ENCODE measurements at places on chromosomes 4 and X.

GRCh38 chr4:33878710-33879109 lies 2365.6 kb downstream of the ARAP2 start:
- no peak for DNase-seq

DNA sequence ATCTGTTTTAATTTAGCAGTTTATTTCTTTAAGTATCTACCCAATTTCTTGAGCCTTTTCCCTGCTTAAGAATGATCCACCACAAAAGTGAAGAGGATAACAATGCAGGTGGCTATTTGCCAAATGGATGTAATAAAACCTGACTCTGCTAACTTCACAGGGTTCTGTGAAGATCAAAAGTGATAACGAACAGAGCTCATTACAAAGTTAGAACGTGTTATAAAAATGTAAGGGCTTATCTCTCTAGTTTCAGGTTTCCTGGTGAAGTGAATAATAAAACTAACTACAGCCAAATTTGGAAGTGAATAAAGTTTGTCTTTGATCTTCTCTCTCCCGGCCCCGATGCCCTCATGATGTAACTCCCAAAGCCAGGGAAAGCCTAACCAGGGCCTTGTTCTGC lies 497.9 kb downstream of the SMARCA1 start:
- DNase-seq, result no peak

DNA sequence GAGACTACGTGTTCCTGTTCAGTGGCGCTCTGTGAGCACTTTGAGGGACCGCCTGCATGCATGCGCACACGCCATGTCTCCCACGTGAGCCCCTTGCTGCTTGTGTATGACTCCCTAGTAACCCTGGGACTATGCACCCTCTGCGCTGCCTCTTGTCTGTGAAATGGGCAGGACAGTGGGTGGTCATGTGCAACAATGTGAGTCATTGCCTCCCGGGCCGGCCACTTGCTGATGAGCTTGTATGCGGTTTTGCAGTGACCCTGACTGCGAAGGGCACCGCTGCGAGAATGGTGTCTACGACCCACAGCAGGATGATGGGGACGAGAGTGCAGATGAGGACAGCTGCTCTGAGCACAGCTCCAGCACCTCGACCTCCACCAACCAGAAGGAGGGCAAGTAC lies 61.4 kb downstream of the TNIP2 start:
- DNase-seq, result no peak

DNA sequence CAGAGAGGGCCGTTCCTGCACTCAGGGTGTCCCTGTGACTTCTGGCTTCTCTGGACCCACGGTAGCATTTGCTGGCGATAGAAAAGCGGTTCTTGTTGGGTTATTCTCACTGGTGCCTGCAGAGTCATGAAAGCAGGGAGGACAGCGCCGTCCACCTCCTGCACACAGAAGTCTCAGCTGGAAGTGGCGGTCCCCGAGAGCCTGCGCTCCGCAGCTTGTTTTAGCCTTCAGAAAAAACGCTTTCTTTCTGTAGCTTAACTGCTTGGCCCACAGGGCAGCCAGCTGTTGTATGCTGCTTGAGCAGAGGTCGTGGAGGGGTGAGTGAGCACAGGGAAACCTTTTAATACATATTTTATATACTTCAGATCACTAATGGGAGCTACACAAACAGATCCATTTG lies 400.7 kb upstream of the FAT1 start:
- DNase-seq, result no peak

GRCh38 chr4:65234061-65234460 lies 436.2 kb downstream of the EPHA5 start:
- DNase-seq, result no peak

DNA sequence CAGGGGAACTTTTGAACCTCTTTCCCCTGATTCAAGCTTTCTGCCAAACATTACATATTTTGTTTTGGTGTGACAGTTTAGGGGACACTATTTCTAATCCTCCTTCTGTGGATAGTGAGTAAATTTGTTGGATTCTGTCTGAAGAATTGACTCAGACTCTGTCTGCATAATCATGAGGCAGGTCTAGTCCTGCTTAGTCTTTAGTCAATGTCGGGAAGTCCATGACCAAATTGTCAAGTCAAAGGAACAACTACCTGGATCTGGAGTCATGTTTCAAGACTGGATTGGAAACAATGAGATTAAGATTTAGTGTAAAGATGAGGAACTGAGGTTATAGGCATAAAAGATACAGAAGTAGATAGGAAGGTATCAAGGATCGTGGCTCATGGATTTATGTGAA lies 100.9 kb downstream of the MAGEB17 start:
- DNase-seq, result no peak

GRCh38 chr4:27316176-27316575 lies 455.5 kb downstream of the STIM2 start:
- no peak for DNase-seq

Measured in stimulated activated CD4-positive, alpha-beta T cell treated with anti-CD3 and anti-CD28 coated beads, Interleukin-12 subunit alpha, Interleukin-12 subunit beta, amount 100 ng/mL, for 48 hours (primary cell).